ENCODE measurements at places on chromosomes 6 and 20. TPM values are rescaled to one million over a fixed set of nuclear protein-coding genes. Genes with fewer than 3 reads are reported as not detected.

Gene HLA-G
- total RNA-seq = not detected

Gene LY6G6D
- not detected for total RNA-seq

Gene REM1
- not detected for total RNA-seq

Gene ULBP2
- total RNA-seq = 17.3 TPM

Gene EZR
- 446 TPM for total RNA-seq

Gene LY6G6C
- not detected for total RNA-seq

Gene LY6G5C
- total RNA-seq = not detected

Gene OLIG3
- total RNA-seq = not detected

Gene GPR6
- total RNA-seq = not detected

Gene CYP24A1
- 0.05 TPM for total RNA-seq

Gene C6orf58
- total RNA-seq = 0.21 TPM

Gene MEI4
- total RNA-seq = not detected

Gene KPNA5
- 5.2 TPM for total RNA-seq

Gene MYLK4
- total RNA-seq = 0.24 TPM

Gene TSPO2
- total RNA-seq = not detected

Gene ZBP1
- total RNA-seq = not detected

Gene INSM1
- not detected for total RNA-seq

Gene SH3BGRL2
- 2.3 TPM for total RNA-seq

Gene C20orf173
- not detected for total RNA-seq

Gene RRAGD
- 33.5 TPM for total RNA-seq

Gene STMND1
- total RNA-seq = 0.22 TPM

Gene OOEP
- not detected for total RNA-seq

Gene ENPP1
- total RNA-seq = 5.6 TPM

Gene LBP
- total RNA-seq = 0.55 TPM

Gene SYCP2
- 0.26 TPM for total RNA-seq

Gene ZBTB24
- 9.8 TPM for total RNA-seq

Gene PSMG4
- 23.4 TPM for total RNA-seq

Gene AURKA
- total RNA-seq = 137 TPM
